Neural progenitor cell (in vitro differentiated cells): ENCODE measurements at places on chromosomes 6 and 20. TPM values are rescaled to one million over a fixed set of nuclear protein-coding genes. Genes with fewer than 3 reads are reported as not detected.

The SDCBP2 gene
- total RNA-seq = 1.6 and 6.6 TPM in 2 replicates

The ASIP gene
- not detected in 2 replicates for total RNA-seq

The MOXD1 gene
- 2.3 and 4.8 TPM in 2 replicates for total RNA-seq

The SLC25A27 gene
- total RNA-seq = 25.9 and 47.7 TPM in 2 replicates

The ELOVL2 gene
- 5.8 and 9.1 TPM in 2 replicates for total RNA-seq

The ANKRD6 gene
- 36.3 and 45.0 TPM in 2 replicates for total RNA-seq

GRCh38 chr20:53664121-53664520, 70.5 kb upstream of the ZNF217 start:
- H3K4me1 ChIP-seq = peaks cover 20% of the 10 kb centered on the region
- DNase-seq = no peak
- H3K4me3 ChIP-seq = no peak overlapping the region
- no peaks in the 10 kb centered on the region for H3K27me3 ChIP-seq
- no peaks in the 10 kb centered on the region for H3K36me3 ChIP-seq

GRCh38 chr6:131727467-131727866, 16.6 kb upstream of the CTAGE9 start:
- H3K27me3 ChIP-seq = no peaks in the 10 kb centered on the region
- H3K36me3 ChIP-seq = no peaks in the 10 kb centered on the region
- no peak overlapping the region for H3K27ac ChIP-seq
- no peak for DNase-seq
- H3K4me3 ChIP-seq = no peak overlapping the region

DNA sequence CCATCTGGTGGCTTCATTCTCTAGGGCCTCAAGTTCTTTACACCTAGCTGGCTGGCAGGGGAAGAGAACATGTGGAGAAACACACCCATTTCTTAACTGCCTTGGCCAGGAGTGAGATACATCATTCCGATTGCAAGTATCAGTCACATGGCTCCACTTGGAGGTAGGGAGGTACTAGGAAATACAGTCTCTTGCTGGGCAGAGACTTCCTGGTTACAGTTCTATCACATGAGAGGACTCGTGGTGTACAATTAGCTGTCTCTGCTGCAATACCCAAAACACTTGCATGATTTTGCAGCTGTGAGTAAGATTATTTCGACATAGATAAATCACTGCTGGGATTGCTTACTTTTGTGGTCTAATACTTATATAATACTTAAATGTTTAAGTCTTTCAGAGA, 51.1 kb downstream of the GTF2H5 start:
- H3K4me3 ChIP-seq = no peak overlapping the region
- no peaks in the 10 kb centered on the region for H3K36me3 ChIP-seq
- no peaks in the 10 kb centered on the region for H3K4me1 ChIP-seq
- no peak for DNase-seq
- H3K27me3 ChIP-seq = no peaks in the 10 kb centered on the region
- H3K27ac ChIP-seq = no peak overlapping the region

GRCh38 chr6:137000825-137001224, 43.9 kb downstream of the IL20RA start:
- no peak overlapping the region for H3K27ac ChIP-seq
- DNase-seq = no peak
- no peaks in the 10 kb centered on the region for H3K4me1 ChIP-seq
- H3K36me3 ChIP-seq = no peaks in the 10 kb centered on the region

DNA sequence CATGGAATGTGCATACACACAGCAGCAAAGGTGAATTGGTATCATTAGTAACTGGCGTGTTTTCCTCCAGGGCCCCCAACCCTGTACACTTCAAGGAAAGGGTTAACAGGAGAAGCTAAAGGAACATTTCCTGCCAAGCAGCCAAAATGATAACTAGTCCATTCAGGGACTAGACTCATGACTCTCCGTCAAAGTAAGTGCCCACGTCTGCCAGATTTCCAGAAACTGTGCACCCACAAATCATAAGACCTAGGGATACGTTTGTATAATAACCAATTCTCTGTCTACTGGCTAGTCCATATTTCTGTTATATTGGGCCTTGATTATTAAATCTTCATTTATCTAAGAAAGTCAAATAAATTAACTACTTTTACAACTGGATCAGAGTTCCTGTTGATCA, 76.0 kb upstream of the NHSL1 start:
- DNase-seq = no peak
- H3K4me1 ChIP-seq = peaks cover 60% of the 10 kb centered on the region
- H3K36me3 ChIP-seq = no peaks in the 10 kb centered on the region
- H3K4me3 ChIP-seq = no peak overlapping the region

GRCh38 chr20:1800777-1801176, 94.4 kb upstream of the SIRPA start:
- H3K27me3 ChIP-seq = peaks cover 51% of the 10 kb centered on the region
- peak; percentile 19 for DNase-seq
- peaks cover 6% of the 10 kb centered on the region for H3K4me1 ChIP-seq
- no peak overlapping the region for H3K27ac ChIP-seq

DNA sequence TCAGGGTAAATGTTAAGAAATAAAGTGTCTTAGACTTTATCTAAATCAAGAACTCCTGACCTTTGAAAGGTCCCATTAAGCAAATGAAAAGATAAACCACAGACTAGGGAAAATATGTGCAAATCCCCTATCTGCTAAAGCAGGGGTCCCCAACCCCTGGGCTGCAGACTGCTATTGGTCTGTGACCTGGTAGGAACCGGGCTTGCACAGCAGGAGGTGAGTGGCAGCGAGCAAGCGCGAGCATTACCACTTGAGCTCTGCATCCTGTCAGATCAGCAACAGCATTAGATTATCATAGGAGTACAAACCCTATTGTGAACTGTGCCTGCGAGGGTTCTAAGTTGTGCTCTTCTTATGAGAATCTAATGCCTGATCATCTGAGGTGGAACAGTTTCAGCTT, 42.4 kb downstream of the LCA5 start:
- H3K36me3 ChIP-seq = peaks cover 5% of the 10 kb centered on the region
- H3K4me3 ChIP-seq = no peak overlapping the region
- peaks cover 10% of the 10 kb centered on the region for H3K4me1 ChIP-seq

DNA sequence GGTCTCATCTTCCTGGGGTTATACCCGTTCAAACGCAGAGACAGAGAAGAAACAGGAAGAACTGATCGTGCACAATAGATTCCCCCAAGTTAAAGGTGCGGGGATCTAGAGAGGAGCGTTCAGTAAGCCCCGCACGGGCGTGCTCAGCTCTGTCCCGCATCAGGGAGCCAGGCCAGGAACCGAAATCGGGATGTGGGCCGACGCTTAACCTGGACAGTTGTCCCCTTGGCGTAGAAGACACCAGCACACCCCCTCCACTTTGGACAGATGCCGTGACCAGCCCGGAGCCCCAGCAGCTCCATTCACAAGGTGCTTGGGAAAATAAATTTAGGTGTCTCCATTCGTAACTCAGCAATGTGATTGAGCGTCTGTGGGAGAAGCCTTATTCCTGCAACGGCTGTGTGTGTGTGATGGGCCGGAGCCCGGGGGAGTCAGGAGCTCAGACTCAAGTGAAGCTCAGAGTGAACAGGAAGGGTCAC, 24.0 kb upstream of the GATA5 start:
- peaks cover 21% of the 10 kb centered on the region for H3K27me3 ChIP-seq
- no peaks in the 10 kb centered on the region for H3K36me3 ChIP-seq
- H3K4me3 ChIP-seq = no peak overlapping the region
- no peak for DNase-seq
- no peak overlapping the region for H3K27ac ChIP-seq

DNA sequence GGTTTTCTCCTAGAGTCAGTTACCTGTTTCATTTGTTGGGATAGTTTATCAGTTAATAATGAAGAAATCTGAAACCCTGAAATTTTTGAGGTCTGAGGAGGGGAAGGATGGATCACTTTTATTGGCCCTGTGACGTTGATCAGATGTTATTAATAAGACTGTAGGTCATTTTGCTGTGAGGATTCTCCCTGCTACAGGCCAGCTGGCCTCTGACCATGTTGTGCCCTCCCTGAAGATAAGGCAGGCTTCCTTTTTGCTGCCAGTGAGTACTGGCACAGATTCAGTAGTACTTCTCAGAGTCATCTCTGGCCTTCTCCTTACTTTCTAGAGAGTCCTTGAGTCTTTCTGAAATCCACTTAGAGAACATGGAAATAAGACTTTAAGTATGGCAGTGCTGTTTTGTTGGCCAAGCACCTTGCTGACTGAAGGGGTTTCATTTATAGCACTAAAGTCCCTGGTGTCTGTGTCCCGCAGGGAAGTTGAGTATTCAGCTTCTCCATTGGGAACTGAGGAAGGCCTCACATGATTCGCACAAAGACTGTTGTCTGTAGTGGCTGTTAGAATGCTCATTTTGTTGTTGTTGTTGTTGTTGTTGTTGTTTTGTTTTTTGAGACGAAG, 202.6 kb downstream of the DTNBP1 start:
- H3K4me1 ChIP-seq = peaks cover 50% of the 10 kb centered on the region
- no peaks in the 10 kb centered on the region for H3K36me3 ChIP-seq
- H3K27ac ChIP-seq = no peak overlapping the region
- H3K4me3 ChIP-seq = no peak overlapping the region
- DNase-seq = no peak

GRCh38 chr6:13486679-13487121, 700 bp downstream of the GFOD1 start:
- peak; percentile 67 for DNase-seq
- peaks cover 67% of the 10 kb centered on the region for H3K27me3 ChIP-seq
- H3K4me3 ChIP-seq = peak overlapping the region; percentile 66
- no peak overlapping the region for H3K27ac ChIP-seq
- peaks cover 9% of the 10 kb centered on the region for H3K4me1 ChIP-seq
- H3K36me3 ChIP-seq = no peaks in the 10 kb centered on the region

DNA sequence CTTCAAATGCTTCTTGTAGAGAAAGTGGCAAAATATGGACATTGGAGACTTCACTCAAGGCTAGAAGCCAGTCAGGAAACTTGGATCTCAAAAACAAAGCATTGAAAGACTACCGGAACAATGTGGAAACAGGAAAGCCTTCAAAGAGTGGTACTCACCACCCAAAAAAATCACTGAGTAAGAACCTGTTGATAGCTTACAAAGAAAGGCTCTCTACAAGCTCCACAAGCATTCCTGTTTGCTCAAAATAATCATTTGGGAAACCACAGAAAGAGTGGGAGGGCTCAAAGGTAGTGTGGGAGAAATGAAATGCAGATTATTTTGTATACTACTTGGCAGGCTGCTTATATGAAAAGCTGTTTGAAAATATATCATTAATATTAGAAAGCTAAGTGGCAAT, 9.5 kb upstream of the DST start:
- H3K4me1 ChIP-seq = peaks cover 11% of the 10 kb centered on the region
- no peaks in the 10 kb centered on the region for H3K36me3 ChIP-seq
- no peak overlapping the region for H3K4me3 ChIP-seq
- no peak for DNase-seq
- H3K27ac ChIP-seq = no peak overlapping the region

DNA sequence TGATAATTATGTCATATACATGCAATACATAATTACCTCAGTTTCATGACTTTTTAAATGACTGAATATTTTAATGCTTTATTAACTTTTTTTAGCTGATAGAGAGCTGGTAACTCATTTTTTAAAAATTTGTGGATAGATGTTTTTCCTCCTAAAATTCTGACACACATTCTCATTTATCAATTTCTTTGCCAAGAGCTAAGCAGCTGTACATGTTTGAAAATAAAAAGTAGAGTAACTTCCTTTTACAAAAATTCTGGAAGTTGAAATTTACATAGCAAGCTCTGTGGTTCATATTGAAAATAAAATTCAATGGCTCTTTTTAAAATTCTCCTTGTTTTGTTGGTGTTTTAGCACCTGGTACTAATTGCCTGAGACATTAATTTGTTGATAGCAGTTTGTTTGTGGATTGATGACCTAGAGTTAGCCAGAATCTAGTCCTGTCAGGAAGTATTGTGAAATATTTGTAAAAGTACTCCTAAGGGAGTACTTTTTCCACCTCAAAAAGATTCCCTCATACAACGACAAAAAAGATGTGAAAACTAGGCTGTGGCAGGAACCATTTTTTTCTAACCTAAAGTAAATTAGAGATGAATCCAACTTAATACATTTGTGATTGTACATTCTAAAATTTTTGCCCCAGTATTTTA, 621.8 kb downstream of the BCKDHB start:
- no peaks in the 10 kb centered on the region for H3K4me1 ChIP-seq
- no peak overlapping the region for H3K27ac ChIP-seq
- H3K4me3 ChIP-seq = no peak overlapping the region
- no peak for DNase-seq
- H3K27me3 ChIP-seq = no peaks in the 10 kb centered on the region
- H3K36me3 ChIP-seq = no peaks in the 10 kb centered on the region
